ENCODE measurements at places on chromosomes 4 and X. TPM values are rescaled to one million over a fixed set of nuclear protein-coding genes. Genes with fewer than 3 reads are reported as not detected.

DNA sequence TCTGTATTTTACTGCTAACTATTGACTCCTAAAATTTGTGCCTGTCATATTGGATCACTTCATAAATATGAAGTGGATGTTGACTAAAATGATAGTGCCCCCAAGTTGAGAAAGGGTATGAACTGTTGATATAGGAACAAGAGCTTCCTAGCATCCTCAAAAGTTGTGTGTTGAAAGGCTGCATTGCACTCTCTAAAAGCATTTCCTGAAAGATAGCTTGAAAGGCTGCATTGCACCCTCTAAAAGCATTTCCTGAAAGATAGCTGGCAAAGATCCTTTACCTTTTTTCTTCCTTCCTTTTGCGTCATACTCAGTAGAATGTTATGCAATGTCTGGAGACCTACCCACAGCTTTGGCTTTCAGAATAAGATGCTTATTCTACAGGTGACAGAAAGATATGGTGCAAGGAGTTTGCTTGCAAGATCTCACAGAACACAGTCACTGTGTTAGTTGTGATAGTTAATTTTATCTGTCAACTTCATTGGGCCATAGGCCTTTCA lies 274.6 kb upstream of the GALNTL6 start:
- no peak for DNase-seq

GRCh38 chr4:184265546-184266351 lies 48.1 kb upstream of the ENPP6 start:
- peak; percentile 29 for DNase-seq

DNA sequence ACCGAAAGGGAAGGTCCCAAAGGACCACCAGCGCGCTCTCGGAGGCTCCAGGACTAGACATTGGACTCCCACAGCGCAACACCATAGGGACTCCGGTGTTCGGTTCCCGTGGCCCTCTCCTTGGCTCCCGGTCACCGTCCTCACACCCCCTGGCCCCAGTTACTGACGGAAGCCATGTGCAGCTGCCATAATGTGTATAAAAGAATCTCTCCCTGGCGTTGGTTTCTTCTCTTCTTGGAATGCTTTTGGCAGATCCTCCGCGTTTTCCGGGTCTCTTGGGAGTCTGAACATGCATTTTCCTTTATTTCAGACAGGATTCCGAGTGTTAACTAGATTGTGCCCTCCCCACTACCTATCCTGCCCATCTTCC lies 69.8 kb downstream of the FBXO8 start:
- no peak for DNase-seq

DNA sequence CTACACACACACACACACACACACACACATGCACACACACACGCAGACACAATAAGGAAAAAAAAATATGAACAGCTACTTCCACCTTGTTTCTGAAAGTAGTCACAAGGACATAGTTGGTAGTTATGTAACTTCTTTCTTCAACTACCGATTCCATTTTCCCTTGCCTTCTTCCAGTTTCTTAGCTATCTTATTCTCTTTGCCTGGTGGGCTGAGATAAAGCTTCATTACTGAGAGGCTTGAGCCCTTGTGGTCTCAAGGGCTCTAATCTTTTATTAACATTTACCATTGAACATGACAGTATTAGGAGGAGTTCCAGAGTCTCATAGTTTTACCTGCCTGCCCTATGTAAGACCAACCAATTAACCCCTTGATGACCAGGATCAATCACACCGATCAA lies 8.9 kb upstream of the SMIM10 start:
- no peak for DNase-seq

DNA sequence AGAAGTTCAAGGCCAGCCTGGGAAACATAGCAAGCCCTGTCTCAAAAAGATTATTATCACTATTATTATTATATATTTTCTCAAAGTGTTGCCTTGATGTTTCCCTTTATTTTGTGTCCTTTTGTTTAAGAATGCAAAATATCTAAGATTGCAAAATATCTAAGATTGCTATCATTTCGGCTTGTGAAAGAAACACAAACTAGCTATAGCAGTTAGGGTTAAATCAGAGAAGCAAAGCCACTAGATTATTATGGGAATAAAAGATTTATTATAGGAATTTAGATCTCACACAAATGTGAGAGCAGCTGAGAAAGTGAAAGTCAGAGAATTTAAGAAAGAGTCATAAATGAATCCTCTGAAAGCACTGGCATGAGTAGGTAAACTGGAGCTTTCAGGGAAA lies 18.0 kb upstream of the TMEM184C start:
- DNase-seq: no peak

- peak; percentile 52 for DNase-seq
These were observed 8.3 kb downstream of the RPS4X start for GRCh38 chrX:72268597-72269365.

GRCh38 chrX:64395568-64395929 lies 297 bp upstream of the MTMR8 start:
- no peak for DNase-seq

GRCh38 chrX:11105080-11105479 lies 6.1 kb upstream of the HCCS start:
- peak; percentile 56 for DNase-seq

- peak; percentile 82 for DNase-seq
These were observed 72.4 kb downstream of the ANKRD50 start for GRCh38 chr4:124640022-124640730.

DNA sequence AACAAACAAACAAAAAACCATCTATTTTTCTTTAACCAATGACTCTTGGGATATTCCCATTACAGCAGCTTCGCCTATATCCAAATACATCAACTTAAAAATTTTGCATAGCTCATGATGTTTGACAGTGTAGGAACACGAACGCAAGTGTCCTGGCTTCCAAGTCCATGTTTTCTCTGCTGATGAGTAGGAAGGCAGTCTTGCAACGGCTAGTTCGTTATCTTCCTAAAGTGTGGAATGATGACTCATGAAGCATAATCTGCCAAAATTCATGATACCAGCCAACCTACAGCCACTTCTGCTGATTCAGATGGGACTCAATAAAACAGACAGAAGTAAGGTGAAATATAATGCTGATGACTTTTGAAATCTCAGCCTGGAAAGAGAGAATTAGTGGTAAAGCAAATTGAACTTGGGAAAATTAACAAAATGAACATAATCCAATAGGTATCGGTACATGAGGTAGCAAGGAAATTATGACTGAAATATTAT lies 6.4 kb upstream of the SEPTIN11 start:
- peak; percentile 92 for DNase-seq

- no peak for DNase-seq
These were observed 26.6 kb downstream of the ADRA2C start for GRCh38 chr4:3792813-3793212.

DNA sequence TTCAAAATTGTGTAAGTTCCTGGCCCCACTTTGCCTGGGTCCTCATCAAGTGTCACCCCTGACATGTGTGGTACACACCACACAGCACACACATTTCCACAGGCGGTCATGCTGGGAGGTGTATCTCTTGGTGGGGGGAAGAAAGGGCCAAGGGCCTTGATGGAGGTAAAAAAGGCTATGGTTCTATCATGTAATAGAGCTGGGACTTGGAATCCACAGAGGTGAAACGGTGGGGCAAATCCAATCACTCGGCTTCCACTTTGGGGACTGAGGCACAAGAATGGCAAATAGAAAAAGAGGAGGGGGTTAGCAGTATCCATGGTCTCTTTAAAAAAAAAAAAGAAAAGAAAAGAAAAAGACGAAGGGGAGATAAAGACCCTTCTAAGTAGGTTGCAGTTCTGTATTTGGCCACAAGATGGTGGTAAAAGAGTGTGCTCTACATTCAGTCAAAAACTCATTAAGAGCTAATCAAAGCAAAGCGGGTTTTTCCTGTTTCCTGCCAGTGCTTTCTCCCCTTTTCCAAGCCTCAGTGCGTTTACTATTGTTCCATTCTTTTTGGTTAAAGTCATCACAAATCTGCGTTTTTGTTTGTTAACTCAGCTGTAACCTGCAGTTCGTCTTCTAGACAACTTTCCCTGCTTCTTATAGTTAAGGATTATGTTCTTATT lies 37.0 kb upstream of the ATP6AP2 start:
- peak; percentile 39 for DNase-seq

- peak; percentile 56 for DNase-seq
These were observed 292.2 kb downstream of the NLGN4X start for GRCh38 chrX:5936438-5936837.

DNA sequence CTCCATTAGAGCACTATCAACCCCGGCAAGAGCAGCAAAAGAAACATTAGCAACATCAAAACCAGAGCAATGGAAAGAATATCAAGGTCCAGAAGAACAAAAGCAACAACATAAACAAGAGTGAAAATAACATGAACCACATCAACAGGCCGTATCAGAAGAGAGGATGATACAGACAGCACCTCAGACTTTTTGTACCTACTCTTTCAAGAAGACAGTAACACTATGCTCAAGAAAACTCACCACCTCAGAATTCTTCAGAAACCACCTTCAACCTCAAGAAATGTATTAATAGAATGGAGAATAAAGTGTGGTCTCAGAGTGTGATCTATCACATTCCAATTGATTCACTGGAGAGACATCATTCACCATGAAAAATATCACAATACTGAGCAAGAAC lies 46.5 kb downstream of the VSIG4 start:
- no peak for DNase-seq

- DNase-seq: no peak
These were observed 140.7 kb upstream of the KLHL4 start for GRCh38 chrX:87376896-87377295.

- DNase-seq: peak; percentile 33
These were observed 538 bp downstream of the STBD1 start for GRCh38 chr4:76306882-76307659.

- peak; percentile 10 for DNase-seq
These were observed 111.0 kb downstream of the CPE start for GRCh38 chr4:165489786-165490185.

DNA sequence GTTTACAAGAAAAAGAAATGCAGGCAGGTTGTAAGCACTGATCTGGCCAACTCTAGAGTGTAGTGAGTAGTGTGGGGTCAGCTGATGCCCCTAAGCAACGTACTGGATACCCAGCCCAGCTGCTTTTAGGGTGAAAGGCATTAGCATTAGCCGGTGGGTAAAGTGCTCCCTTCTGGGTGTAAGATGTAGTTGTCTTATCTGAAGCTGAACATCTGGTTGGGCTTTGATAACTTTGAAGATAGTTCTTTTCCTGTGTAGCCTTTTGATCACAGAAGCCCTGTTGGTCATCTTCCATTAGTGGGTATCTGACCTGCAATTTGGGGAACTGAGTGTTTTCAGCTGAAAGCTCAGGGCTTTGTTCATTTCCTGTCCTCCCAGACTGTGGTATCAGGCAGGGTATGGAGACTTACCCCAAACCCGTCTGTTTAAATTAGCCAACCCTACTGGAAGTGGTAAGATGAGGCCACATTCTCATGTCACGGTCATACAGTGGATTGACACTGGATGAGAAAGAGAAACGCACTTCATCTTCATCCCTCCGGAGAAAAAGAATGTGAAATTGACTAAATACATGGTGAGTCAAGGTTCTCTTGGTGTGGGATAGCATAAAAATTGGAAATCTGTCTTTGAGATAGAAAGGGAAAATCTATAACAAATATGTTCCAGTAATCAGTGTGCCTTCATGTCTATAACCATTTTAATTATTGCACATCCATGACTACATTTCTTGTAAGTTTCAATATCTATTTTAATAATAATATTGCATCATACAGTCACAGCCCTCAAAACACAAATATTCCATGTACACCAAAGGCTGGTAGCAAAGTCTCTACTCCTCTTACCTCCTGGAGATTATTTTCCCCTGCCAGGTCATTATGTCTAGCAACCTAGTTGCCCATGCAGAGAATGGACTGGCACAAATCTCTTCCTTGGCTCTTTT lies 8.7 kb downstream of the RHOH start:
- DNase-seq: no peak

- DNase-seq: no peak
These were observed 67.9 kb downstream of the NDST3 start for GRCh38 chr4:118102195-118102594.

- DNase-seq: no peak
These were observed 49.6 kb downstream of the KLHL13 start for GRCh38 chrX:118066867-118067515.

GRCh38 chr4:127623797-127624083 lies 9.0 kb upstream of the INTU start:
- DNase-seq: no peak

DNA sequence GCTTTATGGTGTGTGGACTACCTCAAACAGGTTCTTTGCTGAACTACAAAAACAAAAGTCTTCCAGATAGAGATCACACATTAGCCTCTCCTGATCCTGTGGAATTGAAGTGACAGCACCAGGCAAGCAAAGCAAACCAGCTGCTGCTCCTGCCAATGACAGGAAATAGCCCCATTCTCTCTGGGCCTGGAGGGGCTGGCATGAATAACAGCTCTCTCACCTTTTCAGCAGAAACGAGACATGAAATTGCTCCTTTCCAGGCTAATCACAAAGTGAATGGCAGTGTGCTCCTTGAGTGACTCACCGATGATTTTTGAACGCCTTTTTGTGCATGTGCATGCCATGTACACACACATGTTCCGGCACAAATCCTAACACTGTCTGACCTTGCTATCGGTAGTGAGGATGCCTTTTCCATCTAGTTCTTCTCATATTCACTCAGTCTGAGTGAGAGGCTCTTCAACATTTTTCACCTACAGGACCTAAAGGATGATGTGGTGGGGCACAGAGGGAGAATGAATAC lies 24.4 kb downstream of the MFAP3L start:
- DNase-seq: no peak

GRCh38 chr4:41052287-41052686 lies 162.1 kb downstream of the APBB2 start:
- DNase-seq: no peak

DNA sequence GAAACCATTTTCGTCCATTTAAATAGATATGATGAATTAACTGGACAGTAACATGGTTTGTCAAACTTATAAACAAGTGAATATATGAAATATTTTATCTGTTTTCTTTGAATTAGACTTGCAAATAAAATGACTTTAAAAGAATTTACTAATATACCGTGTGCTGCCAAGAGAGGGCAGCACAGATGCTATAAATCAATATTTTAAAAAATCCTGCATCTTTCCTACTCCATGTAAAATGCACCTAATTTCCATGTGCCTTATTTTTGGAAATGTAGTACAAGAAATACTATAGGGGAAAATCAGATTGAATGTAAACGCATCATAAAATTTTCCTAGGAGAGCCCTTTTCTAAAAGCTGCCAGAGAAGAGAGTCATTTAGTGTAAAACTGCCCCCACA lies 62.2 kb downstream of the PRKX start:
- DNase-seq: no peak

DNA sequence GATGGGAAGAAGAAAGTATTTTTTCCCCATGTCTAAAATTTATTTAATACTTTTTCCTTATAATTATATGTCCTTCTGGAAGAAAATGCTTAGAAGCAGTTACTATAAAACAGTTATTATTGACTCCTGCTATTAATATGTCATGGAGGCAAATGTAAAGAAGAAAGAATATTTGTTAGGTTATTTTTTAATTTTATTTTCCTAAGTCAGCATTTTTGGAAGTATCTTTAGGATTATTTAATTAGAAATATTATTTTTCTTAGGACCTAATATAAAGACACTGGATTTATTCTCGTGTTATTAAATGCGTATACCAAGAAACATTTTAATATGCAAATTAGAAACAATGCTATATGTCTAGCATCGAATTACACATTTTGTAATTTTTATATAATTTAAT lies 687.7 kb downstream of the TRAM1L1 start:
- DNase-seq: no peak

The SLC10A4 gene
- total RNA-seq: 0.26 TPM

The CNKSR2 gene
- total RNA-seq: 2.2 TPM

The ZNF718 gene
- total RNA-seq: 6.8 TPM

The SERPINA7 gene
- total RNA-seq: not detected

The F11 gene
- total RNA-seq: not detected

The SCOC gene
- total RNA-seq: 60.8 TPM

The SFRP2 gene
- total RNA-seq: 146 TPM

The ABLIM2 gene
- 0.36 TPM for total RNA-seq

The CABS1 gene
- not detected for total RNA-seq

The ZBED1 gene
- total RNA-seq: 19.9 TPM

The AREG gene
- total RNA-seq: 1.5 TPM
